ENCODE measurements at places on chromosomes 3 and 15.
A peak's percentile ranks its signal among the peaks of the same experiment; 100 is the strongest.

- H3K4me1 ChIP-seq: peaks cover 3% of the 10 kb centered on the region
- peaks cover 3% of the 10 kb centered on the region for H3K36me3 ChIP-seq
- H3K4me3 ChIP-seq: no peak overlapping the region
- no peak overlapping the region for H3K27ac ChIP-seq
- DNase-seq: no peak
Observed at GRCh38 chr3:105688821-105689220, 180.0 kb downstream of the CBLB start.

DNA sequence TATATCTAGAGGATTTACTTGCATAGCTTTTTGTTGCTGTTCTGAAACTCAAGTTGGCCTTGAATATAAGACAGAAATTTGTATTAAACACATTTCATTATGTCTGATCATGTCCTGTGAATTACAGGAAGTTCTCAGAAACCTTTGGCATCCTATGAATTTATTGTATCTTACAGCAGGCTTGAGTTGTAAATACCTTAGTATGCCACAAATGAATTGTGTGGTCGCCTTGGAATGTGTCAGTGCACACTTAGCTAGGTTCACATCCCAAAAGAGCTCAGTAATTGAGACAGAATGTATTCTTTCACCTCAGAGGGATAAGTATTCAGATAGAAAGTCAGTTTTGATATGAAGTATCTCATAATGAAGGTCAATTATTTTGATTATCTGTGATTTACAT lies 83.4 kb downstream of the NEK11 start:
- no peak overlapping the region for H3K27ac ChIP-seq
- no peak for DNase-seq
- H3K36me3 ChIP-seq: no peaks in the 10 kb centered on the region
- H3K27me3 ChIP-seq: no peaks in the 10 kb centered on the region
- no peak overlapping the region for H3K4me3 ChIP-seq
- H3K4me1 ChIP-seq: no peaks in the 10 kb centered on the region

DNA sequence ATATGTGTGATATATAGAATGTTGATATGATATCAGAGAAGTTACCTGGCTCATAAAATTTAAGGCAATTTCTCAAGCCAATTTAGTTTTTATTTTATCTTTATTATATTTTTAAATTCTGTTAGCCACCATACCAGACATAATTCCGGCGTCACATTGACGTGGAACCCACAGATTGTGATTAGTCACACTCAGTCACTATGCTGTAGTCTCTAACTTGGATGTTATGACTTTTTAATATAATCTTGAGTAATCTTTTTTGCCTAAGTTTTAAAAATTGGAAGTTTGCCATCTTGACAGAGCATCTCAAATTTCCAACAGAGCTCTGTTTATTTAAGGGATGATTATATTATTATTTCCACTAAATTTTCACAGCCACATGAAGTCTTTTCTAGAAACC lies 9.7 kb upstream of the DCLK3 start:
- H3K4me3 ChIP-seq: no peak overlapping the region
- H3K4me1 ChIP-seq: no peaks in the 10 kb centered on the region
- H3K27me3 ChIP-seq: no peaks in the 10 kb centered on the region
- no peak for DNase-seq

GRCh38 chr3:71875461-71875947 lies 90.6 kb upstream of the PROK2 start:
- peak; percentile 79 for DNase-seq
- no peaks in the 10 kb centered on the region for H3K27me3 ChIP-seq
- peaks cover 4% of the 10 kb centered on the region for H3K4me1 ChIP-seq
- no peak overlapping the region for H3K27ac ChIP-seq
- no peaks in the 10 kb centered on the region for H3K36me3 ChIP-seq

DNA sequence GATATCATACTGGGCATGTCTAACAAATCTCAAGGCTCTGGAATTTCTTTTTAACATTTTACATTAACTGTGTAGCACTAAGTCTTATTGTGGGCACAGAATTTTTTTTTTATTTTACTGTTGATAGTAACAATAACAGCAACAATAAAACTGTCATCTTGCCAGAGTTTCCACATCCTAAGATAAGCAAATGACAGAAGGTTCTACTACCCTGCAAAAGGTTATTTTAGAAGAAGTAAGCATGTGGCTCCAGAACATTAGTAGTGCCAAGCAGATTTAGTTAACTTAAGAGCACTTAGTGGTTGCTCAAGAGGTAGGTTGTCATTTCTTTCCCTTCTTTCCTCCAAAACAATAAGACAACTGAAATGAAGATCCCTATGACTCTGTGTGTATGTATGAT lies 743.0 kb upstream of the CBLB start:
- H3K4me1 ChIP-seq: no peaks in the 10 kb centered on the region
- DNase-seq: no peak
- H3K27me3 ChIP-seq: no peaks in the 10 kb centered on the region
- no peak overlapping the region for H3K27ac ChIP-seq
- no peaks in the 10 kb centered on the region for H3K36me3 ChIP-seq
- no peak overlapping the region for H3K4me3 ChIP-seq

DNA sequence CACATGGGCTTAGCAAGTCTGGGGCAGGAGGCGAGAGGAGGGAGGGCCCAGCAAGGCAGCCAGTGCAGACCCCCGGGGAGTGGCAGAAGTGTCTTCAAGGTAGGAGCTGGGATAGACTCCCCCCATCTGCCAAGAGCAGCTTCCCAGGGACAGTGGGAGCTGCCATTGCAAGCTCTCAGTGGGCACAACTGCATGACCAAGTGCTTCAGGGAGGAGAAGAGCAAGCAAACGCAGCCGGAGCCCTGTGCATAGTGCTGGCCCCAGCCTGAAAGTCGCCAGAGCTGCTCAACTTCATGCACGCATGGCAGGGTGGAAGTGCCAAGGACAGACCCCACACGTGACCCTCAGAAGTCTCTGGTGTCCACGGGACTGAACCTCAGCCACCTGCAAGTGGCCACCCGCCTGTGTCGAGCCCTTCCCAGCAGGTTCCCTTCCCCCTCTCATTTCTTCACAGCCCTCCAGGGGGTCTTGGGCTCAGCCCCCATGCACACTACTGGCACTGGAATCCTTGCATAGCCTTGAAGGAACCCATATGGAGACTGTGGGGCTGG lies 89.4 kb downstream of the PLXNA1 start:
- no peak for DNase-seq
- no peak overlapping the region for H3K27ac ChIP-seq
- no peak overlapping the region for H3K4me3 ChIP-seq
- H3K27me3 ChIP-seq: no peaks in the 10 kb centered on the region
- no peaks in the 10 kb centered on the region for H3K4me1 ChIP-seq

GRCh38 chr3:100047455-100048141 lies 66.7 kb downstream of the FILIP1L start:
- no peaks in the 10 kb centered on the region for H3K36me3 ChIP-seq
- H3K27ac ChIP-seq: peak overlapping the region; percentile 33
- H3K4me1 ChIP-seq: peaks cover 25% of the 10 kb centered on the region
- H3K27me3 ChIP-seq: no peaks in the 10 kb centered on the region
- no peak for DNase-seq
- H3K4me3 ChIP-seq: no peak overlapping the region

DNA sequence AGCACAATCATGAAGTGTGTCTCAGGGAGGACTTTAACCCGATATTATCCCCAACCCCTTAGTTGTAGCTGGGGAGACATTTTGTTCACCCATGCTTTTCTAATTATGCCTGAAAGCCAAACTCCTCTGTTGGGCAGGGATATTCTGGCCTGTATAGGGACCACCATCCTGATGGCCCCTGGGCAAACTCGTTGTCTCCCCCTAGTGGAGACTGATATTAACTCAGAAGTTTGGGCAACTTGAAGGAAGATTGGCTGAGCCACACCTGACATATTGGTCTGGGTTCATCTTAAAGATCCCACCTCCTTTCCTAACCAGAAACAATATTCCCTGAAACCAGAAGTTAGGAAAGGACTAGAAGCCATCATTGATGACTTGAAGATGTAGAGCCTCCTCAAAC lies 42.3 kb downstream of the TM4SF18 start:
- H3K27ac ChIP-seq: no peak overlapping the region
- DNase-seq: no peak
- H3K27me3 ChIP-seq: no peaks in the 10 kb centered on the region

- no peaks in the 10 kb centered on the region for H3K36me3 ChIP-seq
- no peak overlapping the region for H3K27ac ChIP-seq
- H3K27me3 ChIP-seq: no peaks in the 10 kb centered on the region
- no peak for DNase-seq
- H3K4me3 ChIP-seq: no peak overlapping the region
- no peaks in the 10 kb centered on the region for H3K4me1 ChIP-seq
Observed at GRCh38 chr3:134905647-134905935, 110.5 kb downstream of the EPHB1 start.

GRCh38 chr3:10697918-10698317 lies 118.1 kb upstream of the SLC6A11 start:
- no peaks in the 10 kb centered on the region for H3K36me3 ChIP-seq
- H3K4me3 ChIP-seq: no peak overlapping the region
- H3K27me3 ChIP-seq: no peaks in the 10 kb centered on the region
- DNase-seq: no peak

GRCh38 chr3:39142067-39142466 lies 11.3 kb downstream of the CSRNP1 start:
- H3K27ac ChIP-seq: peak overlapping the region; percentile 87
- peak overlapping the region; percentile 10 for H3K4me3 ChIP-seq
- H3K4me1 ChIP-seq: peaks cover 79% of the 10 kb centered on the region
- H3K36me3 ChIP-seq: peaks cover 97% of the 10 kb centered on the region

DNA sequence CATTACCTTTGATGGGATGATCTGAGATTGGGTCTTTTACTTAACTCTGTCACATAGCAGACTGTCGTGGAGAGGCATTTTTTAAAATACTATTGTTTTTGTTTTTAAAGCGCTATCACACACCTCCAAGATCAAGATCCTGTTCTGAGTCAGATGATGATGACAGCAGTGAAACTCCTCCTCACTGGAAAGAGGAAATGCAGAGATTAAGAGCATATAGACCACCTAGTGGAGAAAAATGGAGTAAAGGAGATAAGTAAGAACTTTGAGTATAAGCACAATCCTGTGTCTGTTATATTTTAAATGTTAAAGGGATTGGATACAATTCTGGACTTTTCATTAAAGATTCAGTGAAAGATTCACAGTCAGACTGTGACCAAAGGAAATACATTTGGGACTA lies 18.4 kb upstream of the ZBTB47 start:
- peaks cover 11% of the 10 kb centered on the region for H3K4me1 ChIP-seq
- H3K27ac ChIP-seq: no peak overlapping the region
- DNase-seq: no peak
- H3K4me3 ChIP-seq: no peak overlapping the region

- no peaks in the 10 kb centered on the region for H3K36me3 ChIP-seq
- no peaks in the 10 kb centered on the region for H3K4me1 ChIP-seq
- no peak for DNase-seq
- H3K27ac ChIP-seq: no peak overlapping the region
- no peak overlapping the region for H3K4me3 ChIP-seq
Observed at GRCh38 chr3:138059261-138059660, 49.3 kb downstream of the CLDN18 start.

GRCh38 chr3:13273604-13274105 lies 146.5 kb downstream of the NUP210 start:
- H3K36me3 ChIP-seq: no peaks in the 10 kb centered on the region
- no peak overlapping the region for H3K4me3 ChIP-seq
- no peaks in the 10 kb centered on the region for H3K4me1 ChIP-seq

DNA sequence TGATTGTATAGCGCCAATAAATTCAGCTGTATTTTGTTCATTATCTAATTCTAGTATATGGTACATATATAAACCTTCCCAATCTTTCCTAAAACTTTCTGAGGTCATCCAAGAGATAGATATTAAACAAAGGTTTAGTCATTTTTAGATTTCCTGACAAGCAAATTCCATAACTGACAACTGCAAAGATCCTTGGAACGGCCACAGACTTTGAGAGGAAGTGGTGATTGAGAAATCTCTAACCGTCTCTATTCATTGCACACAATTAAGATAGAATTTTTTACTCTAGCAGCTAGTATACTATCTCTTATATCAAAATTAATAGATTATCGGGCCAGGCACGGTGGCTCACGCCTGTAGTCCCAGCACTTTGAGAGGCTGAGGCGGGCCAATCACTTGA lies 4.7 kb downstream of the CSNK1G1 start:
- H3K27me3 ChIP-seq: no peaks in the 10 kb centered on the region
- peaks cover 17% of the 10 kb centered on the region for H3K4me1 ChIP-seq
- no peak for DNase-seq
- H3K36me3 ChIP-seq: no peaks in the 10 kb centered on the region
- no peak overlapping the region for H3K4me3 ChIP-seq

DNA sequence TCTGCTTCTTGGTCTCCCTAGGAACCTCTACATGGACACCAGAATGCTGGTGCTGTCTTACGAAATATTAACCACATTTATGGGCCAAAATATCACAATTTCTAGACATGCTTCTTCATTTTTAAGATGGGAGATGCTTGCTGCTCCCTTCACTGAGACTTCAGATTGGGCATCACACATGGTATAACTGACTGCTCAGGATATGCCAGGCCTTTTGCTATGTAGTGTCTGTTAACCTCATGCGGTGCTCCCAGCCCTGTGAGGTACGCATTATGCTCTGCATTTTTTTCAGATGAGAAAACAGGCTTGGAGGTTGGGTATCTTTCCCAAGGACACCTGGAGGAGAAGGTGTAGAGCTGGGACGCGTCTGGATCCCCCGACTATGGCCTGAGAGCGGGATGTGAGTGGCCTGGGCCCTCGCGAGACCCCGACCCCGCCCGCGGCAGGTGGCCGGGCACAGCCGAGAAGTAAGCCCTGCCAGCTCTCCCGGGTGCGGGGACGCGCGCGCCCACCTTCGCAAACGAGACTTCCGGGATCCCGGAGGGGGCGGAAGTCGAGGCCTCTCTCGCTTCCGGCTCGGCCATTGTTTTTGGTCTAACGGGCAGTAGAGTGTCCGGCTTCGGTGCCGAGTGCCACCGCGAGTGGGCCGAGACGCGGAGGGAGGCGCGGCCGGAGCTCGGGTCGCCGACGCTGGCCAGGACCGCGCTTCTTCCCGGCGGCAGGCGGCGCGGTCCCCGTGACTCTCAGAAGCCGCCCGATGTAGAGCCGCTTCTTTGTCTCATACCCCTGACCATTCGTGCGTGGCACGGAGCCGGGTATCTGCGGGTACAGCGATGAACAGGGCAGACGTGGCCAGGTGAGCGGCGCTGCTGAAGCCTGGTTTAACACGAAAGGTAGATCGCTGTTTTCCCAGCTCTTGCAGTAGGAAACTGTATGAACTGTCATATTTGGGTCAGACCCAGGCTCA lies at the start of gene ZKSCAN7:
TSS of gene ZKSCAN7 (plus strand) at position 568 of the 967 bp plus-strand sequence. CDS start 1,855 bp downstream, outside the sequence.
- peak within 1 kb of the TSS; percentile 63 for H3K27ac ChIP-seq
- peak within 1 kb of the TSS; percentile 56 for H3K4me3 ChIP-seq
- peak; percentile 92 for DNase-seq
- H3K27me3 ChIP-seq: no peaks in the 10 kb centered on the region
- H3K36me3 ChIP-seq: no peaks in the 10 kb centered on the region

DNA sequence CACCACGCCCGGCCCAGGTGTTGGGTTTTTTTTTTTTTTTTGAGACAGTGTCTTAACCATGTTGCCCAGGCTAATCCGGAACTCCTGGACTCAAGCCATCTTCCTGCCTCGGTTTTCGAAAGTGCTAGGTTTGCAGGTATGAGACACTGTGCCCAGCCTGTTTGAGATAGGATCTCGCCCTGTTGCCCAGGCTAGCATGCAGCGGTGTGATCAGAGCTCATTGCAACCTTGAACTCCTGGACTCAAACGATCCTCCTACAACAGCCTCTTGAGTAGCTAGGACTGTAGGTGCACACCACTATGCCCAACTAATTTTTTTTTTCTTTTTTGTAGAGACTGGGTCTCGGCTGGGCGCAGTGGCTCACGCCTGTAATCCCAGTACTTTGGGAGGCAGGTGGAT lies 20.3 kb upstream of the ITPKA start:
- no peak overlapping the region for H3K27ac ChIP-seq
- H3K4me1 ChIP-seq: no peaks in the 10 kb centered on the region
- DNase-seq: no peak
- no peaks in the 10 kb centered on the region for H3K27me3 ChIP-seq

GRCh38 chr3:55244247-55244646 lies 242.9 kb downstream of the WNT5A start:
- H3K27me3 ChIP-seq: no peaks in the 10 kb centered on the region
- no peaks in the 10 kb centered on the region for H3K36me3 ChIP-seq
- H3K4me3 ChIP-seq: no peak overlapping the region
- no peaks in the 10 kb centered on the region for H3K4me1 ChIP-seq
- H3K27ac ChIP-seq: no peak overlapping the region

Measured in upper lobe of left lung (tissue), 6 donors.